ENCODE measurements at places on chromosomes 7 and 10.

GRCh38 chr10:28047061-28047460 is 48.2 kb upstream of the ODAD2 start:
- DNase-seq = no peak

- DNase-seq = no peak
Measured at GRCh38 chr10:122296363-122297120, 25.4 kb downstream of the BTBD16 start.

DNA sequence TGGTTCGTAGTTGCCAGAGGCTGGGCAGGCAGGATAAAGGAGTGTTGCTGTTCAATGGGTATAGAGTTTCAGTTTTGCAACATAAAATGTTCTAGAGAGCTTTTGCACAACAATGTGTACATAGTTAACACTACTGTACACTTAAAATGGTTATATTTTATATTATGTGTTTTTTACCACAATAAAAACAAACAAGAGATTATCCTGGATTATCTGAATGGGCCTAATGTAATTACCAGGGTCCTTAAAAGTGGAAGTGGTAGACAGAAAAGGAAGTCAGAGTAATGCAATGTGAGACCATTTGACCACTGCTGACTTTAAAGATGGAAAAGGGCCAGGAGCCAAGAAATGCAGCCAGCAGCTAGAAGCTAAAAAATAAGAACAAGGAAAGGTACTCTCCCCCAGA is 159.7 kb downstream of the SGMS1 start:
- DNase-seq = no peak

DNA sequence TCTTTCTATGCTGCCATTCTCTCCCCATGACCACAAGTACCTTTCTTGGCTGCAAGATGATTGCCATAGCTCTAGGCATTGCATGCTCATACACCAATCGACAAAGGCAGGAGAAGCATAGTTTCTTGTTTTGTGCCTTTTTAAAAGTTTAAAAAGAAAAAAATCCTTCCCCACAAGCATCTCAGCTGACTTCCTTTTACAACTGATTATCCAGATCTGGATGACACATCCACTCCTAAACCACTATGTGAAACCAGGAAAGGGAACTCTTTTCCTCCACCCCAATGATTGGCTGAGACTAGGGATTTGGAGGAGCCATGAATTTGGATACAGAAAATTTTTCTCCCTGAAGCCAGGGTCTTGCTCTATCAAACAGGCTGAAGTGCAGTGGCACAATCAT is 14.5 kb upstream of the LRRC4 start:
- no peak for DNase-seq

DNA sequence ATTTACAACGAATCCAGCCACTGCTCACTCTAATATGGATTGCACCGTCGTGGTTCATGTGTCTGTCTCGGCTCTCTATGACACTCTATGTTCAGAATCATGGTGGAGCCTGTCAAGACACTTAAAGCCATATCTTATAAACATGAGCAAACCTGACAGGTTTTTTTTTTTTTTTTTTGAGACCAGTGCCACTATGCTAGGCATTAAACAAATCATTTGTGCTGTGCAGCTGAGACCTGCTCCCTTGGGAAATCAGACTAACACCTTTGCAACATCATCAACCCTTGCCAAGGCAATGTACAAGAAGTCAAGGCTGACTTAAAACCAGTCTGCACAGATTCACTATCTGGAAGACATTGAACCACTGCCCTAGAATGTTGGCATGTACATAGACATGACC is 181.2 kb upstream of the ANK3 start:
- no peak for DNase-seq

GRCh38 chr7:20330239-20330927 is at the start of gene ITGB8:
ITGB8 (plus strand) TSS chr7:20330900; CDS start chr7:20331807, 907 bp downstream.
- no peak for DNase-seq

DNA sequence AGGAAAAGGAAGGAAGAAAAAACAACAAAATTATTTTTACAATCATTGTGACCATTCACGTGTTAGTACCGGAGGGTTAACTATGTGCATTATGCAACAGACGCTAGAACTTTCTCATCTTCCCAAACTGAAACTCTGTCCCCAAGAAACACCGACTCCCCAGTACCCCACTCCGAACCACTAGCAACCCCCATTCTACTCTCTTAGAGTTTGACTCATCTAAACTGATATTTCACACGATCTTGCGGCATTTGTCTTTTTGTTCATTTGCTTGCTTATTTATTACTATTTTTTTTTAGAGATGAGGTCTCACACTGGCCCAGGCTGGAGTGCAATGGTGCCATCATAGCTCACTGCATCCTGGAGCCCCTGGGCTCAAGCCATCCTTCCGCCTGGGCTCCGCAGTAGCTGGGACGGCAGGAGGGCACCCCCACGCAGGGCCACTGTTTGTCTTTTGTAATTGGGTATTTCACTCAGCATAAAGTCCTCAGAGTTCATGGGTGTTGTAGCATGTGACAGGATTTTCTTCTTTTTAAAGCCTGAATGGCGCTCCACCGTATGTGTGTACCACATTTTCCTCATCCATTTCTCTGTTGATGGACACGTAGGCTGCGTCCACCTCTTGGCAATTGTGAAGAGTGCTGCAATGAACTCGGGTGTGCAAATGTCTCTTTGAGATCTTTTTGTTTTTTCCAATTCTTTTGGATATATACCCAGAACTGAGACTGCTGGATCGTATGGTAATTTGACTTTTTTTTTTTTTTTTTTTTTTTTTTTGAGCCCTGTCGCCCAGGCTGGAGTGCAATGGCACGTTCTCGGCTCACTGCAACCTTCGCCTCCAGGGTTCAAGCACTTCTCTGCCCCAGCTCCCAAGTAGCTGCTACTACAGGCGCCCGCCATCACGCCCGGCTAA is 9.5 kb downstream of the MNX1 start:
- no peak for DNase-seq

All from KG1 (cell line).